ENCODE measurements at places on chromosomes 7 and 10.

DNA sequence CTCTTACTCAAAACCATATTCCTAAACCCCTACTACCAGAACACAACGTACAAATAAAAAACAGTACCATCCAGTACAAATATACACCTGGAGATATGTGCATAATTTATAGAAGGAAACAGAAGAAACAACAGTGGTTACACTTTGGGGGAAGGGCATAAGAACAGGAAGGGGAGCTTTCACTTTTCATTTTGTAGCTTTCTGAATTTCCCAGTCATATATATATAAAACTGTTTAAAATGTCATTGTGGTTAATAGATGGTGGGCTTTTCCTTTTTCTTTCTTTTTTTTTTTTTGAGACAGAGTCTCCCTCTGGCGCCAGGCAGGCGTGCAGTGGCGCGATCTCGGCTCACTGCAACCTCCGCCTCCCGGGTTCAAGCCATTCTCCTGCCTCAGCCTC lies 47.2 kb downstream of the MALSU1 start:
- no peak for DNase-seq

GRCh38 chr7:151890355-151891004 lies 13.6 kb upstream of the PRKAG2 start:
- DNase-seq = no peak

DNA sequence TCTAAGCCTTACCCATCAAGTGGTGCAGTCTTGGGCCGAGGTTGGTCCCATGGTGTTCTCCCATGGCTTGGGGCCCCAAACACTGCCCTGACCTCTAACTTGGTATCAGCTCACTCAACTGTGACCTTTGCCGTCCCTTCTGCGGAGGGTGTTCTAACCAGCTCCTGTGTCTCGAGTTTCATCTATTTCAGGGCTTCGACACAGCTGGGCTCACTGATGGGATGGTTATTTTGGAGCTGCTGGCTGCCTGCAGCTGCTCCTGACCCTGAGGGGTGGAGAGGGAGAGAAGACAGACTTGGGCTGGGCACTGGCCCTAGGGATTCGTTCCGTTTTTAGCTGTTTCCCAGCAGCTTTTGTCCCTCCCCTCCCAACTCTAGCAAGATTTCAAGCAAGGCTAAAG lies 86.9 kb downstream of the NEURL1 start:
- DNase-seq = no peak

GRCh38 chr10:52906046-52906445 lies 133.5 kb upstream of the MBL2 start:
- no peak for DNase-seq

- no peak for DNase-seq
These were observed 725.6 kb upstream of the GALNT17 start for GRCh38 chr7:70406186-70406949.

DNA sequence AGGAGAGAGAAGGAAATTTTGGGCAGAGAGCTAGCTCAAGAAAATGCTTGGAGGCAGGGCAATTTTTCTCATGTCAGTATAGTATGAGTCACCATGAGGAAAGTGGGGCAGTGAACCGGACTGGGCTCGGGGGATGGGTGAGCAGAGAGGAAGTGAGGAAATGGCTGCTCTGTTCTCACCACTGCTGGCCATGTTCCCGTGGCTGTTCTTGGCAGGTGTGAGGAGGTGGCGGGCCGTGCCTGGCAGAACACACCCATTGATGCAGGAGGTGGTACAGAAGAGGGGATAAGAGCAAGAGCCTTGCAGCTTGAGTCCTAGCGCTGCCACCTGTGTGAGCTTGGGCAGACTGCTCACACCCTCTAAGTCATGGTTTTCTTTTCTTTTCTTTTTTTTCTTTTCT lies 304.4 kb upstream of the LYZL1 start:
- DNase-seq = no peak

GRCh38 chr10:5297996-5298395 lies 66.8 kb upstream of the UCN3 start:
- DNase-seq = no peak

GRCh38 chr7:25759286-25759685 lies 392.7 kb upstream of the NFE2L3 start:
- DNase-seq = no peak

- DNase-seq = no peak
These were observed 21.1 kb upstream of the HIPK2 start for GRCh38 chr7:139798892-139799291.

- no peak for DNase-seq
These were observed 132.1 kb downstream of the CCDC3 start for GRCh38 chr10:12869427-12869826.

DNA sequence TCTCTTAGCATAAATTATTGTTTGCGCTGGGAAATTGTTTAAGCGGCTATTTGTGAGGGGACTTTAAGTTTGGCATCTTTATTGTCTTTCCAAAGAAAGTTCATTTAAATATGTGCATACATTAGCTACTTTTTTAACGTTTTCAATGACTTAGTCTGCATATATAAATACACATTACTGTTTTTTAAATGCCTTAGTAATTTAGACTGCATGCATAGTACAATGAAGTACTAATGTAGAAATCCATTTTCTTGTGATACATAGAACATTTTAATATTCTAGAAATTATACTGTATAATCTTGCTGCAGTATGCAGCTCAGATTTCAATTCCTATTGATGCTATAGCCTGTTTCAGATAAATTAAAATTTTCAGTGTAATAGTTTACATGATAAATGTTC lies 325.4 kb downstream of the MALRD1 start:
- DNase-seq = no peak

DNA sequence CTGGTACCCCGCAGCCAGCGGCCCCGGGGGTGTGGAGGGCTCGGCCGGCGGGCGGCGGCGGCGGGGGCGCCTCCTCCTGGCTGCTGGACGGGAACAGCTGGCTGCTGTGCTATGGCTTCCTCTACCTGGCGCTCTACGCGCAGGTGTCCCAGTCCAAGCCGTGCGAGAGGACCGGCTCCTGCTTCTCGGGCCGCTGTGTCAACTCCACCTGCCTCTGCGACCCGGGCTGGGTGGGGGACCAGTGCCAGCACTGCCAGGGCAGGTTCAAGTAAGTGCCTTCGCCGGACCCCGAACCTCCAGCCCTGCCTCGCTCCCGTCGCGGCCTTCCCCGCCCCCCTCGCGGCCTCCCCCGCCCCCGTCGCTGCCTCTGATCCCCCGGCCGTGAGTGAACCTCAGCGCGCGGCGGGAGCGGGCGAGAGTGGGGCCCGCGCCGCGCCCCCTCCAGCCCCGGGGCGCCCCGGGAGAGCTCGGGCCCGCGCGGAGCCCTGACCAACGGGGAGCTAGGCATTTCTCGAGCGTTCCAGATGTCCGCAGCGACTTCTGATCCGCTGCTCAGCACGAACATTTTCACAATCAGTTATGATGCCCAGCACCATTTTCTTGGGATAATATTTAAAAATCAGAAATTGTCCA lies 727 bp downstream of the ATRNL1 start:
- DNase-seq = no peak

DNA sequence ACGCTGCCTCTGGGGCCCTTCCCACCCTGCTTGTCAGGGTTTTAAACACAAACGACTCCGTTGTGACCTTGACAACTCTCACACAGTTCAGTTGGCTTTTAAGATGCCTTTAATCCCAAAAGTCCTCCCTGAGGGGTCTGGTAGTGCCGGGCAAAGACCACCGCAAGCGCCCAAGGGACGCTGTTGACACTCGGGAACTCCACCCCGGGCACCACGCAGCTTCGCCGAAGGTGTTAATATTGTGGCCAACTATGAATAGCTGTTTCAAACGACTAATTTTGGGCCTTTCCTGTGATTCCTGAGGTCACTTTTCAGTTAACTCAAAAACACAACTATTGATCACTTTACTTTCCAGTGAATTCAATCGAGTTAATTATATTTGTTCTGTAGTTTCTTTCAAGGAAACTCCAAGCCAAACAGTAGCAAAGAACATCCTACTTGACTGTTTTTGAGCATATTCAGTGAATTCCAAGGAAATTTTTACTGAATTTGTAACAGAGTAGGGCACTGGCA lies 958 bp upstream of the ESYT2 start:
- DNase-seq = no peak

- no peak for DNase-seq
These were observed 103.6 kb downstream of the ITGB1 start for GRCh38 chr10:32854435-32854834.

- DNase-seq = no peak
These were observed 97.8 kb downstream of the CHST15 start for GRCh38 chr10:123995461-123996131.

All from NCI-H2081 treated with DMSO at 0.1 percent for 48 hours (cell line).